Right lobe of liver (tissue), 6 donors: ENCODE measurements at places on chromosomes 3 and 15. TPM values are rescaled to one million over a fixed set of nuclear protein-coding genes. Genes with fewer than 3 reads are reported as not detected.

DNA sequence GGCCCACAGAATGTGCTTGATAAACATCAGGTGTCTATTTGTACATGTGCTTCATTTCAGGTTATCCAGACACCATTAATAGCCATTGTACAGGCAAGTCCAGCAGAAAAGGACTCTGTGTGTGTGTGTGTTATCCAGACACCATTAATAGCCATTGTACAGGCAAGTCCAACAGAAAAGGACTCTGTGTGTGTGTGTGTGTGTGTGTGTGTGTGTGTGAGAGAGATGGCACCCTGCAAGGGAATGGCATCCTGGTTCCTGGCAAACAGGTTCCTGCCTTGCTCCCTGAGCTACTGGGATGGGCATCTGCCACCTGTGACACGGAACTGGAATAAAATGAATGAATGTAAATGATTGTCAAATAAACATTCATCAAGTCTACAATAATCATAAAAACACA, 11.7 kb downstream of the SUCLG2 start:
- DNase-seq: no peak

Gene ARNT2
- 0.43 TPM for total RNA-seq

GRCh38 chr15:62816342-62817069, 226.0 kb upstream of the TPM1 start:
- DNase-seq: no peak

DNA sequence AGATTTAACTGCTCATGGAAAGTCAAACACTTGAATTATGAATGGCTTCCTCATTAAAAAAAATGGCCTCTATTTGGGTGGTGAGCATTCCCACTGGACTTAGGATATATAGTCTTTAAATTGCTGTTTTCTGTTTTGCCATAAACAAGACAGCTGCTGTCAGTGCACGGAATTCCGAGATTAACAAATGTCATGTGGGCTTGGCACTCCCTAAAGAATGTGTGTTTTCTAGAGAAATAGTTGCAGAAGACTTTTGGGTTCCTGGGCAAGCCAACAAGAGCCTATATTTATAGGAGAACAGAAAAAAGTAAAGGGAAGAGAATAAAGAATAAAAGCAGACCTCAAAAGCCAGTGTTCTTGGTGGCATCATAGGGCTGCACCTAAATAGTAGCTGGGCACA, 13.6 kb upstream of the TFG start:
- no peak for DNase-seq

- DNase-seq: no peak
These were observed 14.6 kb downstream of the TRAIP start for GRCh38 chr3:49841806-49842205.

Gene DPPA4
- total RNA-seq: 0.39 TPM

GRCh38 chr15:44537735-44538240, 841 bp downstream of the EIF3J start:
- no peak for DNase-seq

DNA sequence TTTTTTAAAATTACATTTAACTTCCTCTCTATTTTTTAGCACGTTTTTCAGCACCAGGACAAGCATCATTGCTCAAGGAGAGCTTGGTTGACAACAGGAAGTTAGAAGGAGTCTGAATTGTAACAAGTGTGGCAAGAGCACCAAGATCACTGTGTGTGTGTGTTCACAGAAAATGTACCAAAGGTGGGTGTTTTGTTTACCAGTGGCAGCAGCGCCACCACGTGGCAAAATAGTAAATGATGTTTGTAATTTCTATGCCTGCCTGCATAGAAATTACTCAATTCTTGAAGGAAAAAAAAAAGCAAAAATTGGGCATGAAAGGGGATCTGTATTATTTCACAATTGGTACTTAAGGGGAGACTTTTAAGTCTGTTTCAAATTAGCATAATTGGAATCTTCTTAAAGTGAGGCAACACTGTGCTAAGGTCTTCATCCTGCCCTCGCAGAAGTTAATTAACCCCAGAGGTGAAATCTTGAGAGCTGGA, 7.4 kb upstream of the U2SURP start:
- no peak for DNase-seq

DNA sequence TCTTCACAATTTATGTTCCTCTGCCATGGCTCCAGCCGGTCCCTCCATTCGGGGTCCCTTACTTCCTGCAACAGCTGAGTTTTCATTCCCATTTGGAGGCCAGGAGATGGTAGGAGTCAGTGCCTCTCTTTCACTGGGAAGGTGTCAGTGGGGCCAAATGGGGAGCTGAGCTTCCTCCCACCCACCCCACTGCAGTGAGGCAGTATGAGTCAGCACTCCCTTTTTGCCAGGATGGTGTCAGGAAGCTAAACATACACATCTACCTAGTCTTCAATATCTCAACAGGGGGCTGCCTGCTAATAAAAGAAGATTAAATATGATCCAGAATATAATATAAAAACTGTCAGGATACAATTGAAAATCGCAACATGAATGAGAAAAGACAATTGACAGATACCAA, 12.7 kb upstream of the ACTC1 start:
- no peak for DNase-seq
